Stimulated activated naive CD8-positive, alpha-beta T cell treated with anti-CD3 and anti-CD28 coated beads, Interleukin-15, Interleukin-2, amounts not matched to agents 100 U/mL and 50 U/mL, for 24 hours (primary cell): ENCODE measurements at places on chromosomes 6 and 20.
A peak's percentile ranks its signal among the peaks of the same experiment; 100 is the strongest.

DNA sequence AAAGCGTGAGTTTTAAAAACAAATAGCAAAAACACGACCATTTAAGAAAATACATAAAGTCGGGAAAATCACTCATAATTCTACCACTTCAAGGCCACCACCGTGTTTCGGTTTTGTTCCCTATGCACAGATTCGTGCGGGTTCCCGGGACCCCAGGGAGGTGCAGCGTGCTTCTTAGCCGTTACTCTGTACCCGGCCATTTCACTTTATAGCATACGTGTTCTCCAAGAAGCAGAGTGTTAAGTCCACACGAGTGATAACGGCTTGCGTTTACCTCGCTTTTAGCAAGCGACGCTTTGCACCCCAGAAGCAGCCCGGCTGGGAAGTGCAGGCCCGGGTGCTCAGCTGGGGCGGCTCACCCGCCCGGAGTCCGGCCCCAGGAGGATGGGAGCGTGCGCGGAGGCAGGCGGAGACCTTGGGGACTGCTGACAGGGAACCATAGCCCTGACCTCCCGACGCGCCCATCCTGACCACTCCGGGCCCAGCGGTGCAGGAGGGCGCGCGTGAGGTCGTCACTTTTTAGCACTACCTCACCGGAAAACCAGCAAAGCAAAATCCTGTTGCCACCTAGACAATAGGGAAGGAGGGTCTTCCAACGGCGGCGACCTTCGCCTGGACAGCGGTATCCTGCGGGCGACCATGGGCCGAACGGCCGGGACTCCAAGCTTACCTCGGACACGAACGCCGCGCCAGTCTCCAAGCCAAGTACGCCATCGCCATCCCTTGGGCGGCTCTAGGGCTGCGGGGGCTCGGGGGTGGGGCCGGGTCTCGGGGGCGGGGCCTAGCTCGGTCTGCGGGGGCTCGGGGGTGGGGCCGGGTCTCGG, at the start of gene ECI2:
ECI2 (minus strand) TSS at position 735 of the 824 bp plus-strand sequence; CDS start at position 720, 15 bp downstream.
- DNase-seq, result peak; percentile 62

DNA sequence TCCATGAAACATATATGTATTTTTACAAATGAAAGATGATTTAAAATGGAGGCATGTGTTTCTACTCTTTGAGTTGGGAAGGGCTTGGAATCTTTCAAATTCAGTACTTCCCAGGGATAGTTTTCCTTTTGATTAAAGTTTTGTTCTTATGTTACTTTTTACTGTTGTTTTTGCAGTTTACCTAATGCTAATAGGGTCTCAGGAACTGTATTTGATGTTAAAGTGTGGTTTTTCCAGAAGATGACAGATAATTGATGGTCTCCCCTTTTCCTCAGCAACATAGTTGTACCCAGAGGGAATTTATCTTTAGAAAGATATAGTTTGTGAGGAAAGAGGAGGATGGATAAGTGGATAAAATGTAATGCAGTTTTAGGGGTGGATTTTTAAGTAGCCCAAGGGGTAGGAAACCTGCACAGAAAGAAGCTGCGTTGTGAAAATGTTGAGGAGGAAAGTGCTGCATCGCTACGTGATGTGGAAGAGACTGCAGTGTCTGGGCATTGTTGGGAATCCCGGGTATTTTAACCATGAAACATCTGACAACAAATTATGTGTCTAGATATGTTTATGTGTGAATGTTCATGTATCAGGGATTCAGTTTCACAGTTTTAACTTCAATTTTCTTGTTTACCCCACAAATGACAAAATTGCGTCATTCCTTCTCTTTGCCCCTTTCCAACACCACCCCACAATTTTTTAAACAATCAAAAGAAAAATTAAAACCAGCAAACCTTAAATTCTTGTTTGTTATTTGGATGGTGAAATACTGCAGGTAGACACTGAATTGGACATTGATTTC, 42.3 kb downstream of the GNAS start:
- DNase-seq, result no peak

DNA sequence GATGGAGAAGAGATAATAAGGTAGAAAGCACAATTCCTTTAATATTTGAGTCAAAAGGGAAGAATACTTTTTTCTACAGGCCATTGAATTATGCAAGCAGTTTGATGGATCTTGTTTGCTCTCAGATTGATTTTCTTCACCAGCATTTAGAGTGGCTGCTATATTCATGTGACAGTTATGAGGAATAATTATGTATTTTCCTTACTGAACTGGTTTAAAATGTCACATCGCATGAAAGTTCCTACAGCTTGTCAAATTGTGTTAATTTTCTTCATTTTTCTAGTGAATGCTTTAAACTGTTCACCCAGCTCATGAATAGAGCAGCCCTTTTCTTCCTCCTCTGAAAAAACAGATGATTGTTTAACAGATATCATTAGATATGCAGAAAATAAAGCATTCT, 37.4 kb upstream of the TPD52L1 start:
- DNase-seq, result no peak

GRCh38 chr6:37005061-37005810, at the start of gene FGD2:
Gene FGD2, plus strand, starts transcription at chr6:37005655. Its CDS starts 163 bp downstream, at chr6:37005818.
- peak; percentile 40 for DNase-seq

- no peak for DNase-seq
Measured at GRCh38 chr6:134446896-134447295, 129.0 kb upstream of the SGK1 start.

GRCh38 chr20:20969701-20970280, 136.4 kb downstream of the LINC00237 start:
- no peak for DNase-seq

DNA sequence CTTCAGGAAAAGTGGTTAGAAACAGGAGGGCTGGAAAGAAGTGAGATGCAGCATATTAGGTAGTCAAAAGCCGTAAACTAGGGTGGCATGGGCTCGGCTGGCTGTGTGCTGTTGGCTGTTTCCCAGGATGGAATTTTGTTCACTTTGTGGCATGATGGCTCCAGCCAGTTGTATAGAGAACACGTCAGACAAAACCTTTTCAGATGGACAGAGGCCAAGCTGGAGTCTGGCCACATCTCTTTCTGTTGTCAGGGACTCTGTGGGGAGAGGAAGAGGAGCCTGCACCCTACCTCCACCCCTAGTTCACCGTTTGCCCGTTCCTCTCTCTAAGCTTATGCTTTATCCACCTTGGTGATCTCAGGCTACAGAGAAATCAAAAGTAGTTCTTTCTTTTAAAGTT, 22.0 kb downstream of the C6orf89 start:
- no peak for DNase-seq

DNA sequence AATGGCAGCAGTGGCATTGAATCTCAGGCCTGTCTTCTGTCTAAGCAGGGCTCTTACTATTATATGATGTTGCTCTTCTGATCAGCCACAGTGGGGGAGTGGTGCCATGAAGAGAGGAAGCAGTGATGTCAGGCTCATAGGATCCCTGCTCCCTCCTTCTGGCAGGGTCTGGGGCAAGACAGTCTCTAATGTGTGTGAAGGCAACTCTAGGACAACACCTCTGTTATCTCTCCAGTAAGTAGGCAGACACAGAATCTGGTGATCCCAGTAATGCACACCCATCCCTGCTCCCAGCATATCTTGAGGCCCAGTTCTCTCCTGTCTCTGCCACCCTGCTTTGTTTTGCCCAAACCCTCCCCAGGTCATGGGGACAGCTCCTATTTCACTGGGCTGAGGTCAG, 8.8 kb downstream of the C20orf202 start:
- no peak for DNase-seq

- no peak for DNase-seq
Measured at GRCh38 chr6:347951-348859, 43.3 kb upstream of the IRF4 start.

DNA sequence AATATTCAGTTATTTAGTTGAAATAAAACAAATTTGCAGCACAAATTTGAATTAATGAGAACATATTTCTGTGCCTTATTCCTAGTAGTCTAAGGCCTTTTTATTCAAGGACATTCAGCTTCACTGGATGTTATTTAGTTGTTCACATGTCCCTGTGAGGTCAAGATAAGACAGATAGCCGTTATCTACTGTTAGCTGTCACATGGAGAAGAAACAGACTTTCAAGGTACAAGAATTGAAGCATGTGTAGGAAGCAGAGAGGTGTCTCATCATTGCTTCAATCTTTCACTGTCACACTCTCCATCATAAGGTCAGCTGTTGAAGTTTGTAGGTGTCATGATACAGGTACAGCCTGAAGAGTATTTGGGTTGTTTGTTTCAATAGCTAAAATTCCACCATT, 112.9 kb upstream of the JAG1 start:
- DNase-seq, result no peak

DNA sequence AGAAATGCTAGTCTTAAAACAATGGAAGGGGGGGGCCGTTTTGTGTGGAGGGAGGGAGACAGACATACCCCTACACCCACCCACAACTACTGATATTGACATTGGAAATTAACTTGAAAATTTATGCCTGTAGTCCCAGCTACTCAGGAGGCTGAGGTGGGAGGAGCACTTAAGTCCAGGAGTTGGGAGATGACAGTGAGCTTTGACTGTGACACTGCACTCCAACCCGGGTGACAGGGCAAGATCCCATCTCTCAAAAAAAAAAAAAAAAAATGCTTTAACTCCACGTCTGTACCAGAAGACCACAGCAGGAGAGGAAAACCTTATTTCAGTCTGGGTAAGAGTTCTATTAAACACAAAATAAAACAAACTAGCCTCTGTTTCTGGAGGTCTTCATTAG, 2.2 kb downstream of the TBC1D20 start:
- DNase-seq, result no peak

- no peak for DNase-seq
Measured at GRCh38 chr6:152977556-152977955, 5.3 kb downstream of the FBXO5 start.

GRCh38 chr20:16366529-16366928, 206.7 kb downstream of the KIF16B start:
- no peak for DNase-seq

DNA sequence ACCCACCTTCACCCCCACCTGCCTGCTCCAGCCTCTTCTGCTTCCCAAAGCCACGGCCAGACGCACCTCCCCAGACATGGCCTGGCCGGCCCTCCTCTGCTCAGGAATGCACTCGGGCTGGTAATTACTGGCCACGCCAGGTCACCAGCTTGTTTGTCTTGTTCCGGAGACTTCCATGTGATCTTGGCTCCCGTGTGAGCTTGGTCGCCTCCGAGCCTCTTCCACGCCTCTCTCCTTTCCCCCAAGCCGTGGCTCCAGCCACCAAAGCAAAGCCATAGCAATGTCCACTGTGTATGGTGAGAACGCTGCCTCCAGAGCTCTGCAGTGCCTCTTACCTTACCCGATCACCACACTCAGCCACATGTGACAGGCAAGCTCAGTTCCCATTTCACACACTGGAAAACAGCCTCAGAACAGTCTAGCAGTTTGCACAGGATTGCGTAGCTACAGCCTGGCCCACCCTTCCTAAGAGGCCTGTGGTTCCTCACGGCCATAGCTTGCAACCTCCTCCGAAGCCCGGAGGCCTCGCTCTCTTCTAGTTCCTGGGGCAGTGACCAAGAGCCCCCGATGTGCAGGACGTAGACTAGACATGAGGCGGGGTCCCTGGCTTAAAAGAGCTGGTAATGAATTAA, 48.1 kb upstream of the AFDN start:
- DNase-seq, result no peak

DNA sequence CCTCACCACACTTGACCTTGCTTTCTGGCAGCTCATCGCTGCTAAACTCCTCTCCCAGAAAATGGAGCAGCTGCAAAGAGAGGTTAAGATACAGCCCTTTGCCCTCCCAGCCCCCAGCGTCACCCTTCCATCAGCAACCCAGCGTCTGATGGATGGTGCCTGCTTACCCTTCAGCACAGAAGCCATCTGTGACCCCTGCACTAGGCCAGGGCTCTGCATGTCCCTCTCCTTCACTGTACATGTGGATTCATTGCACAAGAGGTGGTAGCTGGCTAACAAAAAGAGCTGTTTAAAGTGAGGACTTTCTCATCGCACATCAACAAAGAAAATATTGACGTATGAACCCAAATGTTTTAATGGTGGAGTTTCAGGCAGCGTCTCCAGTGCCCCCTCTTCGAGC, 12.3 kb downstream of the LBP start:
- no peak for DNase-seq

- no peak for DNase-seq
Measured at GRCh38 chr20:53100476-53100911, 128.3 kb downstream of the TSHZ2 start.

DNA sequence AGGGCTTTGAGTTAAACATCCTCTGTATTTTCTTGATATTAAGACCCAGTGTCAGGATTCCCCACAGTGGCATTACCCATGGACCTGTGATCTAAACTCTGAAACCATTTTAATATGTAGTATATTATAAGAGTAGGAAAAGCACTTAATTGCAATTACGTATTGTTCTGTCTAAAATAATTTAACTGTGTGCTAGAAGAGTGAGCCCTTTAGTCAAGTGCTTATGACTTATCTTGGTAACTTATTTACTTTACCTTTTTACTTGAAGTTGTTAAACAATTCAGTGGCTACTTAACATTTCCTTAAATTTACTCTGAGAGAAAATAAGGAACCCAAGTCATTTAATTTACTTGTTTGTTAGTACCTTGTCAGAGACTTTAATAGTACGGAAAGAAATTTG, 173.6 kb downstream of the CDKAL1 start:
- no peak for DNase-seq

- DNase-seq, result no peak
Measured at GRCh38 chr6:120103618-120104017, 754.1 kb upstream of the MAN1A1 start.

- no peak for DNase-seq
Measured at GRCh38 chr6:154969796-154970195, 25.3 kb upstream of the TIAM2 start.
